ENCODE measurements at places on chromosomes 16 and 17.

DNA sequence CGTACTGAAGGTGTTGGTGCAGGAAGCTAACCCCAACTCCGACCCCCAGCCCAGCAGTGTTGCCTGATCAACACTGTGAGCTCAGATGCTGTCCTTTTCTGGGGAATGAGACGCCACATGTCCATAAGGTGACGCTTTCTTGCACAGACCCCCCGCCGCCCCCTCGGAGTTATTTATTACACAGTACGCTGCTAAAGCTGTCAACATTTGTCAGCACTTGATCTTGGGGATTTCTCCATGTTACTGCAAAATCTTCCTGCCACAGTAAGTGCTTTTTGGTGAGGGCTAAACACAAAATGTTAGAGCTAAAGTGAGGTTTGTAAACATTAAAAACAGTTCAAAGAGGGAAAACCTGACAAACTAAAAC is 15.9 kb downstream of the CMTM3 start:
- no peak for DNase-seq

DNA sequence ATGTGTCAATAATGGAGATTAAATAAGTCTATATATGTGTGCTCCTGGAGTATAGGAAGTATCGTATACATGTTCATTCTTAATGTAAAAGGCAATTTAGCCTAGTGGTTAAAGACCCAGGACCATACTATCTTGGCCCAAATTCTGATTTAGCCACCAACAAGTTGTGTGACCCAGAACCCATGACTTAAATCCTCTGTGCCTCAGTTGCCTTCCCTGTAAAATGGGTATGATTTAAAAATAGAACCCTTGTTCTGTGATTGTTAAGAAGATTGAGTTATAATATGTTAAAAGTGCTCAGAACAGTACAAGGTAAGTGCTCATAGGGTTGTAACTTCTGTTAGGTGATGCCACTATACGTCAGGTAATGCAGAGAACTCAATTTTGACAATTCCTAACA is 18.8 kb upstream of the BLMH start:
- DNase-seq, result no peak

DNA sequence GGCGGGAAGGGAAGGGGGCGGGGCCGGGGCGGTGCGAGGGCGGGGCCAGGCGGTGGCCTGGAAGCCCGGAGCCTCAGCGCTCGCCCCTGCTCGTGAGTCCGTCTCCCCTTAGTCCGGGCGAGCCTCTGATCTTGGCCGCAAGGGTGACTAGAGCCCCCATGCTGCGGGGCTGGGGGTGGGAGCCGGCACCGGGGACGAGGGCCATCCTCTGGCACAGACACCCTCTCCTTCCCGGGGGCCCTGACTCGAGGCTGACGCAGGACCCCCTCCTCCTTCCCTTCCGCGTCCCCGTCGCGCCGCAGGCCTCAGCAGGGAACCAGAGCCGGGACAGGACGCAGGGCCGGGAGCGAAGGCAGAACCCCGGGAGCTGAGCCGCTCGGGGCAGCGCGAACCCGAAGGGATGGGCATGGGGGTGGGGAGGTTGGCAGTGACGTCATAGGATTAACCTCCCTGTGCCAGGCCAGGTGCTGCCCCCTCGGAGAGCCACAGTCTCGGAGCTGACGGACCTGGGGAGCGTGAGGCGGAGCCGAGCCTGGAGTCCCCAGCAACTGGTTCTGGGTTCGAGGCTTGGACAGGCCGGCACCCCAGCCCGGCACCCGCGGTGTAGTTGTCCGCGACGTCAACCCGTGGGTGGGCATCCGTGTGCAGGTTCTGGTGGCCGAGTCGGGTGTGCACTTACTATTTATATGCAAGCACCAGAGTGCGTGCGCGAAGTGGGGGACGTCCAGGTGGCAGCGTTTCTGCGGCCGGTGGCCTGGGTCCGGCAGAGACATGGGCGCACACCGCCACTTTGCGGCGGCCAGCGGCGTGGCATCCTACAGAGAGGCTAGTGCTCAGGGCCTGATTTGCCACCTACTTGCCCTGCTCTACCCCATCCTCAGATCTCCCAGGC is 503 bp upstream of the PLCD3 start:
- peak; percentile 77 for DNase-seq

- no peak for DNase-seq
Observed at GRCh38 chr17:82105417-82105881, 7.4 kb upstream of the FASN start.

- DNase-seq, result peak; percentile 7
Observed at GRCh38 chr16:79089735-79090284, 510.7 kb downstream of the MAF start.

GRCh38 chr17:47621293-47622179 is 28.2 kb upstream of the KPNB1 start:
- no peak for DNase-seq

GRCh38 chr17:17934806-17935205 is 37.4 kb downstream of the TOM1L2 start:
- no peak for DNase-seq

DNA sequence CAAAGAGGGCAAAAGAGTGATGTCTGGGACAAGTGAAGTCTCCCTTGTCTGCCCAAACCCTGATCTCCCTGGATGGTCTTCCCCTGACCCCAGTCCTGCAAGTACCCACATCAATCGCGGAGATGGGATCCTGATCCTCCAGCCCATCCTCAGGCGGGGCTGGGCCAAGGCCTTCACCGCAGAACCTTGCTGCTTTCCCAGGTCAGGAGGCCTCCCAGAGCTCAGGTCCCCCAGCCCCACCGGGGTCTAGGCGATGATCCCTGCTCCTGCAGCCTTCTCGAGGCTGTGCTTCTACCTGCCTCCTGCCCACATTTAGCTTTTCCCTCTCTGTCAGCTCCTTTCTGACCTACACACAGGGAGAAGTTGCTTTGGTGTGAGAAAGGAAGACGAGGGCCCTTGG is 6.3 kb downstream of the SLC12A4 start:
- DNase-seq, result no peak

DNA sequence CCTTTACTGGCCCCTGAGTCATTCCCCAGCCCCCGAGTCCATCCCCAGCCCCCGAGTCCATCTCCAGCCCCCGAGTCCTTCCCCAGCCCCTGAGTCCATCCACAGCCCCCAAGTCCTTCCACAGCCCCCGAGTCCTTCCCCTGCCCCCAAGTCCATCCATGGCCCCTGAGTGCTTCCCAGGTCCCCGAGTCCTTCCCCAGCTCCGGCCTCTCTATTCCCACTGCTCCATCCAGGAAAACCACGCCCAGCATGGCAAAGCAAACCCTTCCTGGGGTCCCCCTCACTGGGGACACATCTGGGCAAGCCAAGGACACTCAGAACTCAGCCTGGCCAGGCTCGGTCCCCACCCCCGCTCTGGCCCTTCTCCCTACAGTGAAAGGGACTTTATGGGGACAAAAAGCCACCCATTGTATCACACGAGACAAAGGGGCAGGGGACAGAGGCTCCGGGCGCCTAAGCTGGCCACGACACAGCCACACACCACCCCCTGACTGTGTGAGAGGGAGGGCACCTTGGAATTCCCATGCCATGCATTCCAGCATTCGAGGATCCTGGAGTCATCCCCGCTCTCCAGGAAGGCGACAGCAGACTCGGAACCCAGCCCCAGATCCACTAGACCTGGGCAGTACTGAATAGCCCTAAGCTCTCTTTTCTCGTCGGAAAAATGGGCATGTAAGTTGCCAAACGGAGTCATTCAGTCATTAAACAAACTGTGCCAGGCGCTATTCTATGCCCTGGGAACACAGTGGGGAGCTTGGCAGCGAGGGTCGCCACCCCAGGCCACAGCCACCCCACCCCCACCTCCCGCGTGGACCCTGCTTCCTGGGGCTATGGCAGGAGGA is 14.0 kb downstream of the PLLP start:
- no peak for DNase-seq

Measured in GM18507 (cell line).